ENCODE measurements at places on chromosomes 2 and 18. TPM values are rescaled to one million over a fixed set of nuclear protein-coding genes. Genes with fewer than 3 reads are reported as not detected.

The SLC23A3 gene
- total RNA-seq, result not detected

The ANKRD30BL gene
- not detected for total RNA-seq

The SRSF7 gene
- total RNA-seq, result 215 TPM

The DQX1 gene
- total RNA-seq, result not detected

DNA sequence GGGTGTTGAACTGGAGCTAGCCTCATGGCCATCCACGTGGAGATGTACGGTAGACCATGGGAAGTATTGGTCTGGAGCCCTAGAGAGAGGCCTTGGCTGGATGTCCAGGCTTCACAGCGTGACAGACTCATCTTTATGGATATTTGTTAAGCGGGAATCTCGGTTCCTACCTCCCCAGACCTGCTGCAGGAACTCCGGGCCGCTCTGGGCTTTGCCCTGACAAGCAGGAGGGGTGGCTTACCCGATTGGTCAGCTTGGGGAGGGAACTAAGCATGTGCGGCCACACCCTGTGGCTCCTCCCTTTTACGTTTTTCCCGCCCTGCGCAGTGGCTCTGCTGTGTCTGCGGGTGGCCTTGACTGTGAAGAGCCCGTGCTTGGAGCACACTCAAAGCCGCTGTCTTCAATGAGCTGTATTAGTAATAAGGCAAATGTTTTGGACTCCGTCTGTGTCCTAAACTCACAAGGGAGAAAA is 52.3 kb downstream of the PAPOLG start:
- no peak for DNase-seq

DNA sequence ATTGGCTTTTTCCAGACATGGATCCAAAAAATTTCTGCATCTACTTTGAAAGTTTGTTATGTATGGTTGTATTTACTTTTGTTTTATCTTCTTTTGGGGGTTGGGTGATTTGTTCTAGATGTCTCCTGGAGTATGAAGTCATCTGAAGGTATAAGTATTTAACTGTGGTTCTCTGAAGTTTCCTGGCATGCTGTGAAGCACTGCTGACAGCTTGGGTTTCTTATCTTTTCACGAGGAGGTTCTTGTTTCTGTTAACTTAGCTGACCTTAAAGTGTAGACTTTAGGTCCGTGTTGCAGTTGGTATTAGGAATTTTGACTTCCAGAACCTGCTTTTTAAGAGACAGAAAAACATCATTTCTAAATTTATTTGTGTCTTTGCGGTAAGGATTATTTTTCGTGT is 15.9 kb downstream of the GLS start:
- no peak for DNase-seq

GRCh38 chr2:39232141-39232540 is 11.6 kb downstream of the CDKL4 start:
- no peak for DNase-seq

- no peak for DNase-seq
Observed at GRCh38 chr2:55026202-55026601, 24.0 kb downstream of the RTN4 start.

GRCh38 chr18:8970843-8971242 is 131.7 kb upstream of the NDUFV2 start:
- no peak for DNase-seq

GRCh38 chr18:10841203-10841602 is 308.2 kb downstream of the PIEZO2 start:
- no peak for DNase-seq

- no peak for DNase-seq
Observed at GRCh38 chr2:152165780-152166179, 9.8 kb downstream of the STAM2 start.

GRCh38 chr2:47720036-47720435 is 62.9 kb upstream of the MSH6 start:
- DNase-seq, result peak; percentile 36

DNA sequence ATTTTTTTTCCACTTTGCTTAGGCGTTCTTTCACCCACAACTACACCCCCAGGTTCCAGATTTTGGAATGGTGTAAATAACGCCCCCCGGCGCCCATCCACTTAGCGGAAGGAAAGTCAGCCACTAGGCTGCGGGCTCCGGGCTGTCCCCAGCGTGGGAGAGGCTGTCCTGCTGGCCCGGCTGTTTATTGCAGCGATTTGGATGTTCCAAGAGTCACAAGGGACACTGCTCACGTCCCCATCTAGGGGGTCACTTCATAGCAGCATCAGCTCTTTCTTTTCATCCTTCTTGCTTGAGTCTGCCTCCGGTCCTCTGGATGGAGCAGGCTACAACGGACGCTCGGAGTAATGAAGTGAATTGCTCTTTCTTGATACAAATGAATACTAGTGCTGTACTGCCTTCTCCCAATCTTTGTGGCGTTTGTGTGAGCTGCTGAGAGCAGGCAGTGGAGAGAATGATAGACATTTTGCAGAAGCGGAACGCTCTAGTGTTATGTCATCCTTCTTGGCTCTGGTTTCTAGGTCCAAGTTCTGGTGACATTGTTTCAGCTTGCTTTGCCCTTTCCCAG is 50.7 kb upstream of the PAIP2B start:
- DNase-seq, result no peak

DNA sequence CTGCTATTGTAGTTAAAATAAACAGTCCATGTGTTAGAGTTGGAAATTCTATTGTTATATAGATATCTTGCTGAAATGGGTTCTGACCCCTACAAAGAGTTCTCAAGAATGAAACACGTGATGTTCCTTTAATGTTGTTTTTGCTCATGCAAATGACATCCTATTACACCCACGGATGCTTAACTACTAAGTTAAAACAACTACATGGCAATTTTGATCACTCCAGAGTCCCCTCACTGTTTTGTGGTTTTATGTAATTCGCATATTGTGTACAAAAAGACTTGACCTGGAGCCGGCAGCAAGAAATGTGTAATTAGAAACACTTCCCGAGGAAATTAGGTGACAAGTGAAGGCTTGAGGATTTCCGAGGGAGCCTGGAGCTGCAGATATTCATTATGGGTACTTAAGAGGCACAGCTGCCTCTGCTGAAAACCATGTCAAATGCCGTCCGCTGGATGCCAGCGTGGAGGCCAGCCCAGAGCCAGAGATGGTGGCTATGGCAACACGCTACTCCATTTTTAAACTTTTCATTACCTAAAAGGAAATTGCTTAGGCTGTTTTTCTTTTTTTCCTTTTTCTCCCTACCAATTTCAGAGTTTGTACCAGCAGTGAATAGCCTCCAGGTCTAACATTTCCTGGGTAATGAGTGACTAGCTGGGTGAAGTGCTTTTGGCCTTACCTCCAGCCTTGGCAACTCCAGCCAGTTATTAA is 21.0 kb upstream of the CABLES1 start:
- DNase-seq, result peak; percentile 78

- no peak for DNase-seq
Observed at GRCh38 chr2:20001361-20001863, 11.1 kb downstream of the MATN3 start.

The GGCX gene
- 35.1 TPM for total RNA-seq

GRCh38 chr18:49055754-49056172 is 105.0 kb upstream of the SMAD7 start:
- no peak for DNase-seq

The HES6 gene
- 25.5 TPM for total RNA-seq

The ABCG8 gene
- not detected for total RNA-seq

- DNase-seq, result no peak
Observed at GRCh38 chr2:237165405-237166276, 80.0 kb downstream of the COPS8 start.

- DNase-seq, result no peak
Observed at GRCh38 chr2:157572725-157573124, 55.9 kb downstream of the ACVR1C start.

The GRB14 gene
- total RNA-seq, result 24.1 TPM

The EFHD1 gene
- total RNA-seq, result 16.6 TPM

DNA sequence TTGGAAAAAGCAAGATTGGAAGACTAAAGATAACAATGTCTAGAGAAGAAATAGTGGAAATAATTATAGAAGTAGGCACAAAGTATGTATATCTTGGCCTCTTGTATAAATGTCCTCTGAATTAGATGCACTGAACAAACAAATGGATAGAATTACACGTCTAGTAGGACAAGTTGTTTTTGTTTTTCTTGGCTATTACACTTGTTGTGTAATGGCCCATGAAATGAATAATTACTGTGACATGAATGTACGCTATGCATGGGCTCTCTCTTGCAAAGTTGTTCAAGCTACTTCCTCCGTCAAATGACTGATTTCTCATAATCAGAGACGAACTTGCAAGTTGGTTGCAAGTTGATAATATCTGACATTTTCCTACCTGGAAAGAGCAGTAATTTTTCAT is 126.2 kb downstream of the PDE1A start:
- peak; percentile 82 for DNase-seq

DNA sequence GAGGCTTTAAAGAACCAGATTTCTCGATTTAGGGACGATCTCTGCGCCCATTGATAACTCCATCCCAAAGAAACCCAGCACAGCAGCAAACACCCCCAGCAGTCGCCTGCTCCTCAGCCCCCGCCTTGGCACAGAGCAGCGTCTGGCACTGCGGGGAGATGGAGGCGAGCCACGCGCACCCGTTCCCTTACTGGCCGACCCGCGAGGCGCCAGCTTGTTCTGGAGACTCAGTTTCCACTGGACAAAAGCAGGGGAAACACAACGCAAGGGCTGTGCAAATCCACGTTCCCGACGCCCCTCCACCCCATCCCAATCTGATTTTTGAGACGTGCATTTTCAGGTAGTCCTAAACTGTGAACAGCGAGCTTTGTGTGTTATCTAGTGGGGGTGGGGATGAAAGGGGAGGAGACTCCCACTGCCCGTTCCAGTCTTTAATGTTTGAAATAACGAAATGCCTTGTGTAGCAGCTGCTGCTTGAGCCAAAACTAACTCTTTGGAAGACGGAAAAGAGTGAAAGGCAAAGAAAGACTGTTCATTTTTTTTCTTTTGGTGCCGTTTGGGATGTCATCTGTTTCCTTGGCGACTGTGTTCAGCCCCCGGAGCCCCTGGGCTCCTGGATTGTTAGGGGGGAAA is 143.2 kb downstream of the MEIS1 start:
- DNase-seq, result no peak

GRCh38 chr2:101921319-101921952 is 70.3 kb upstream of the IL1R2 start:
- no peak for DNase-seq

GRCh38 chr2:217632043-217632442 is 370.8 kb downstream of the TNS1 start:
- DNase-seq, result no peak

GRCh38 chr18:8366656-8367055 is 242.6 kb upstream of the RAB12 start:
- no peak for DNase-seq

The CFAP65 gene
- total RNA-seq, result 1.1 TPM

GRCh38 chr18:42429196-42429595 is 474.2 kb downstream of the PIK3C3 start:
- DNase-seq, result no peak

The GULP1 gene
- 44.1 TPM for total RNA-seq

GRCh38 chr2:33785201-33786106 is 186.4 kb upstream of the FAM98A start:
- no peak for DNase-seq

DNA sequence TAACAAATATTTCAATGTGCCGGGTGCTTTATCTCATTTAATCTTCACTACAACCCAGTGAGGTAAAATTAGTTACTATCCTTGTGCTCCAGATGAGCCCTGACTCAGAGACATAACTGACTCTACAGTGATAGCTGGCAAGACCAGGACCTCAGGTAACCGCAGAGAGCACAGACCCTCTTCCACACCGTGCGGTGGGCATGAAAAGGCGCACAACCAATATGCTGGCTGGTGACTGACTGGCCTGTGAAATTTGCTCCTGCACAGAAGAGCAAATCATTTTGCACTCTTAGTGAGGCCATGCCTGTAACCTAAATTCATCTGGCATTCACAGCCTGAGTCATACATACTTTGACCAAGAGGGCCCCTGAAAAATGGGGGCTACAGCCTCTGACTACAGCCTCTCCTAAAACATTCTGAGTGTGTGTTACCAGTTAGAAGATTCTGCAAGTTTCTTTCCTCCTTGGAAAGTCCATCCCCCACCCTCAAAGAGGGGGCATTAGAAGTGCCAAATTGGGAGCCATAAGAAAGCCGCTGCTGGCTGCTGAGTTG is 22.4 kb upstream of the MSGN1 start:
- DNase-seq, result no peak

GRCh38 chr2:12071318-12071717 is 324.9 kb downstream of the LPIN1 start:
- DNase-seq, result no peak

- no peak for DNase-seq
Observed at GRCh38 chr2:222442665-222443064, 18.3 kb downstream of the SGPP2 start.

DNA sequence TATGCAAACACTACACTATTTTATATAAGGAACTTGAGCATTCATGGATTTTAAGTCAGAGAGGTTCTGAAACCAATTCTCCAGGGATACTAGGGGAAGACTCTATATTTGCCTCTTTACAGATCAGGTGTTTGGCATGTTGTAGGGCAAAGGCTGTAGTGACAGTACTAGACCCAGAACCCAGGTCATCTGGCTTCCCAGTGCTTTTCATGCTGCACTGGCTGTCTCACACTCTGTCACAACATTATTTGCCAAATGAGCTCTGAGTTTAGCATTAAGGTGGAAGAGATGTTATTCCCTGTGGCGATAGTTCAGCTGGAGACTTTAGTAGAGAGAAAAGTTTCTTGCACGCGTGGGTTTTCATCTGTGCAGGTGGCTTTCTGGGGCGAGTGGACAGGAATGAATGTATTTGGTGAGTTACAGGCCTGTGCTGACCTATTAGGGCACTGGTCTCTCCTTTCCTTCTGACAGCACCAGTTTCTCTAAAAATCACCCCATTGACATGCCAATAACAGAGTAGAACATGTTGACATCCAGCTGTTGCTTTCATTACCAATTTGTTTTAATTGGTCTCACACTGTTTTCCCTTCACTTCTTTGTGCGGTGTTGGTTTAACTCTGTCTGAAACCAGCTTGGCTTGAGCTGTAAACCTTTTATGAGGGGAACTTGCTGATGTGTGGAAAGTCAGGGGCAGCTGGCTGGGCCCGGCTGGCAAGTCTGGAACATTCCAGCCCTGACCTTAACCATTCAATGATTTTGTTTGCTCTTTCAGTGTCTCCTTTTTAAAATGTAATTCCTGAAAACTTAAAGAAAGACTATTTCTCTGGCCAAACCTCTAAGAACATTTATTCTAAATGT is 643.0 kb upstream of the FAM98A start:
- peak; percentile 72 for DNase-seq

The TUBB8B gene
- total RNA-seq, result not detected

- DNase-seq, result no peak
Observed at GRCh38 chr2:128260239-128261138, 58.2 kb downstream of the HS6ST1 start.

DNA sequence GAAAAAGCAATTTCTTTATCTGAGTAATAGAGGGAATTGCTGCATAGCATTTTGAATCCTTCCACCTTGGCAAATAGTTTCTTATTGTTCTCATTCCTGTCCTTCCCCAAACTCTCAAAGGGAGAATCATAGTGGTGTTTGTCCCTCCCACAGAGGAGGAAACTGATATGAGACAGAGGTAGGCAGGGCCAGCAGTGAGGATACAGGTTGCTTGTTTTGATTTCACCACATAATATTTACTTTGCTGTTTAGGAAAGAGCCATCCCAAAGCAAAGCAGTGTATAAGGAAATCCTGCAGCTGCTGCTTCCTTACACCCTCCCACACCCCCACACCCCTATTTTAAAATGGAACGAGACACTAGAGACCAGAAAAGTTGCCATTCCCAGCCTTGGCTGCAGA is 195.3 kb downstream of the SETBP1 start:
- DNase-seq, result no peak

The SLC5A7 gene
- total RNA-seq, result not detected

The SEMA4F gene
- total RNA-seq, result 13.8 TPM
